ENCODE measurements at places on chromosomes 1 and 21.

DNA sequence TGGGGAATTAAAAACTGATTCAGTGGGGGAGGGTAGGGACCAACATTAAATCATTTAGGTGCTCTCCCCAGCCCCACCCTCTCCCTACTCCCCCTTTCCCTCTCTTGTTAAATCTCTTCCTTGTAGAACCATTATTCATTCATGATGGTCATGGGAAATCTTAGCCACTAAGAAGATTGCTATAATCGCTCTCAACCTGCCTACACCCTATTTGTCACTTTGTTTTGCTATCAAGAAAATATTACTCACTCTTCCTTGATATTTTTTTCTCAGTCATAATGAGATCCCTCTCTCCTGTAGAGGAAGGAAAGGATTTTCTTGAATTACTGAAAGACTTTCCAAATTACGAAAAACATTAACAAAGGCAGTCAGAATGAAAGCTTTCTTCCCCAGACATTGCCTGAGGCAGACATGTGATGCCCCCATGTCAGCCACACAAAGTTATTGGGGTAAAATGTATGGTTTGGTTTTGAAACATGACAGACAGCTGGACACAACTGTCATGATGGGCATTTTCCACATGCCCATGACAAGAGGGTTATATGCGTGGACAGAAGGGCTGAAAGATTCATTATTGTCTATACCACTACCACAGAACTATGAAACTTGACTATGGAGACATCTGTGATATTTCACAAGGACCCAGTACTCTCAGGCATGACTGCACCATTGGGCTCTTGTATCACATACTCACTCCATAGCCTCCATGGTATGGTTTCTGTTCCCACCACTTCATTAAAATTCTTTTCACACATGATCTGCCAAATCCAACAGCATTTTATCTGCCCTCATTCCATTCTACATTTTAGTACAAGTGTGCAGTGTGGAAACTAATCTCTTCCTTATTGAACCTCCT is 420.1 kb downstream of the DISC1 start:
- DNase-seq: no peak

GRCh38 chr1:179310721-179311120 is 17.1 kb downstream of the SOAT1 start:
- DNase-seq: no peak

DNA sequence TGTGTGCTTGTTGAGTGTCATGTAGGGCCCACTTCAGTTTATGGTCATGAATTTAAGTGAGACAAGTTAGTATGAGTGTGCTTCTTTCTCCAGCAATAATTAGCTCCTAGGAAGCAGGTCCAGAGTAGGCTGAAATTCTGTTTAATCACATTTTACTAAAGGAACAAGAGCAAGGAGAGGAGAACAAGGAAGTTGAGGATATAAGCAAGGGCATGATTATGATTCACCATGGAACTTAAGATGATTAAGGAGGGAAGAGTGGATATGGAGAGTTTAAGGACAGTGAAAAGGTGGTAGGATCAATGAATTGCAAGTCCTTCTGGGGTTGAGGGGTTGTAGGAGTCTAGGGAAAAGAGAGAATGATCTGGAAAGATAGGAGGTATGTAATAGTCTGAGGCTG is 3.1 kb upstream of the DIPK1A start:
- DNase-seq: no peak

GRCh38 chr1:8970870-8971337 is 25.2 kb downstream of the CA6 start:
- DNase-seq: peak; percentile 42

DNA sequence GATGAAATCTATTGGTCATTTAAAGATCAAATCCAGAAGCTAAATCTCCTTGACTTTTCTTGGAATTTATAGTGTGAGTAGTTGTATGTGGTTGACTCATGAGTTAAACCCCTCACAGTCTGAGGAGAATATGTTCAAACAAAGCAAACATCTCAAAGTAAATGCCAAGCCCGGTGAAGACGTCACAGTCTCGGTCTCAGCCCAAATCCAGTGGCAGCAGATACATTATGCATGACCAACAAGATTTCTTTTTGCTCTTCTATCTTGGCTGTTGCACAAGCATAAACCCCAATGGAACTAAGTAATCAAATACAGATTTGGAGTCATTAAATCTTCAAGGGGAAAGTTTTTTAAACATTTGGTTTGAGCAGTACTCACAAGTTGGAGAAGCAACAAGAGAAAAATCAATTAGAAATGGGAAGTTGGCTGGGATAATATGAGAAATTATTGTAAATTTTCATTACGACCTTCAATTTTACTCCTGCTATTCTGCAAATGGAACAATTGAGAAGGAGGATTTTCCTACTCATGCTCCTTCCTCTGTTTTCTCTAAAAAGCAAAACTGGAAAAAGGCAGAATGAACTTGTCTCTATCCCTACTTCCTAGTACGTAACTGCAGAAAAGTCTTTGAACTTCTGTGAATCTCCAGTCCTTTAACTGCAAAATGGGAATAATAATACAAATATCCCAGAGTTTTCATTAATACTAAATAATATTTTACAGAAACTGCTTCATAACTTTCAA is 575.8 kb downstream of the NUF2 start:
- DNase-seq: no peak

DNA sequence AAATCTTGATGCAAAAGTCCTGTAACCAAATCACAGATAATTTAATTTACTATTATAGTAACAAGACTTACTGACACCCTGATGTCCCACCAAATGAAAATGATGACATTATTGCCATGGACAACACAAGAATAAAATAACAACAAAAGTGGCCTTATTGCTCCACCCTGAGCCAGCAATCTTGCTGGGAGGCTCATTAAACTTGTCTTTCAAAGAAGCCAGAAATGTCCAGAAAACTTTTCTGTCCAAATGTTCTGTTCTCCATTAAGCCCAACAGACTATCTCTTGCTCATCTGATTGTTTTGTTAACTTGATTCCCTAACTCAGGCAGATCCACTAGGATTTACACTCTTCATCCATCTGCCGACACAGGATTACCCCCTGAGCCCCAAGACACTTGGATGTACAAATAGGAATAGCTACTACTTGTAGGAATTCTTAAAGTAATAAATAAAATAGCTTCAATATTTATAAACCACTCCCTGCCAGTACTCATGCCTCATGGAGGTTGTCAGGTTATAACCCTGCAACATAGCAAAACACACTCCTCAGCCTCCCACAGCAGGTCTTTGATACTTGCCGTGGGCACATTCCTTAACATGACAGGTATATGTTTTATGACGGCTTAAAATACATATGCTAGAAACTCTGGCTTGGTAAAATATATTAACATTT is 84.9 kb downstream of the PTPN14 start:
- no peak for DNase-seq

GRCh38 chr1:76290271-76290670 is 215.7 kb downstream of the ST6GALNAC3 start:
- no peak for DNase-seq
